Smooth muscle cell of the coronary artery (primary cell): ENCODE measurements at places on chromosomes 7 and 10. TPM values are rescaled to one million over a fixed set of nuclear protein-coding genes. Genes with fewer than 3 reads are reported as not detected.

PDE6C gene
- total RNA-seq, result not detected in 2 replicates

TFAM gene
- total RNA-seq, result 11.7 and 21.0 TPM in 2 replicates

SKIDA1 gene
- 0.53 and 0.82 TPM in 2 replicates for total RNA-seq

TPST1 gene
- 113 and 189 TPM in 2 replicates for total RNA-seq

PHYHIPL gene
- not detected in 2 replicates for total RNA-seq

CDK5 gene
- total RNA-seq, result 18.5 and 35.2 TPM in 2 replicates

ERVW-1 gene
- total RNA-seq, result not detected in 2 replicates

TAC1 gene
- total RNA-seq, result not detected in 2 replicates

HOXA6 gene
- not detected in 2 replicates for total RNA-seq

PRPF18 gene
- total RNA-seq, result 16.7 and 24.9 TPM in 2 replicates

HMX3 gene
- not detected in 2 replicates for total RNA-seq

OPALIN gene
- total RNA-seq, result not detected in 2 replicates

ZNF248 gene
- total RNA-seq, result 6.7 and 7.1 TPM in 2 replicates

CLDN15 gene
- total RNA-seq, result 1.6 and 3.0 TPM in 2 replicates

HABP2 gene
- total RNA-seq, result not detected in 2 replicates
